Chondrocyte (in vitro differentiated cells): ENCODE measurements at places on chromosomes 2 and 18. TPM values are rescaled to one million over a fixed set of nuclear protein-coding genes. Genes with fewer than 3 reads are reported as not detected.
A peak's percentile ranks its signal among the peaks of the same experiment; 100 is the strongest.

- DNase-seq = peak; percentile 82
- no peaks in the 10 kb centered on the region for H3K36me3 ChIP-seq
- H3K27me3 ChIP-seq = no peaks in the 10 kb centered on the region
- no peak overlapping the region for H3K4me3 ChIP-seq
- H3K27ac ChIP-seq = no peak overlapping the region
- H3K4me1 ChIP-seq = peaks cover 37% of the 10 kb centered on the region
These were observed 94.8 kb upstream of the OTOS start for GRCh38 chr2:240235149-240235803.

GRCh38 chr2:152200565-152201465 lies 25.3 kb upstream of the STAM2 start:
- H3K27ac ChIP-seq = peak overlapping the region; percentile 69
- peak overlapping the region; percentile 16 for H3K4me3 ChIP-seq
- peaks cover 20% of the 10 kb centered on the region for H3K4me1 ChIP-seq
- no peaks in the 10 kb centered on the region for H3K27me3 ChIP-seq

- H3K4me3 ChIP-seq = no peak overlapping the region
- H3K4me1 ChIP-seq = peaks cover 9% of the 10 kb centered on the region
- no peak for DNase-seq
These were observed 98.7 kb downstream of the TWIST2 start for GRCh38 chr2:238946318-238947242.

DNA sequence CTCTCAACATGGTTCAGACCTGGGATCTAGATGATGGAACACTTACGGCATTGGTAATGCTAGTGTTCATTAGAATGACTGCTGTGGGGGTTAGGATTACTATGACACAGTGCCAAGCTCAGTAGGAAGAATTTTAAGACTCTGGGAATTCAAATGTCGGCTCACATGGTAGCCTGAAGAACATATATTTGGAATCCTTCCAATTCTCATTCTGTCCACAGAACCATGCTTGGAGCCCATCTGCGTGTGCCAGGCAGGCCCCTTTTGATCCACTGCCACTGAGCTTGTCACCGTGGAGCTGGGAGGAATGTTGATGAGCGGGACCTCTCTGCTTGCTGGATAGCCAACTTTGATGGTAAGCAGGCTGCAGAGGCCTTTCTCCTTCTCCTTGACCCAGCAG lies 322.0 kb upstream of the SOX11 start:
- no peak overlapping the region for H3K4me3 ChIP-seq
- no peaks in the 10 kb centered on the region for H3K27me3 ChIP-seq
- H3K4me1 ChIP-seq = peaks cover 14% of the 10 kb centered on the region

DNA sequence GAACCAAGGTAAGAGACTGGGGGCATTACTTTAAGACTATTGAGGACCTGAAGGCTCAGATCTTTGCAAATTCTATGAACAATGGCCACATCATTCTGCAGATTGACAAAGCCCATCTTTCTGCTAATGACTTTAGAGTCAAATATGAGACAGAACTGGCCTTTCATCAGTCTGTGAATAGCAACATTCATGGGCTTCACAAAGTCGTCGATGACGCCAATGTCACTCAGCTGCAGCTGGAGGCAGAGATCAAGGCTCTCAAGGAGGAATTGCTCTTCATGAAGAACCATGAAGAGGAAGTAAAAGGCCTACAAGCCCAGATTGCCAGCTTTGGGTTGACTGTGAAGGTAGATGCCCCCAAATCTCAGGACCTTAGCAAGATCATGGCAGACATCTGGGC lies 43.8 kb upstream of the SLC4A10 start:
- no peak overlapping the region for H3K27ac ChIP-seq
- peaks cover 12% of the 10 kb centered on the region for H3K27me3 ChIP-seq
- no peak for DNase-seq
- no peaks in the 10 kb centered on the region for H3K4me1 ChIP-seq
- H3K4me3 ChIP-seq = no peak overlapping the region

Gene KLHL14
- not detected in 3 replicates for total RNA-seq

Gene CYP27C1
- 11.7 to 17.2 TPM (median 13.4 TPM) in 3 replicates for total RNA-seq

Gene RGPD6
- total RNA-seq = 9.3 to 30.0 TPM (median 14.1 TPM) in 3 replicates
